Neuronal stem cell (in vitro differentiated cells): ENCODE measurements at places on chromosomes 1 and 21.

DNA sequence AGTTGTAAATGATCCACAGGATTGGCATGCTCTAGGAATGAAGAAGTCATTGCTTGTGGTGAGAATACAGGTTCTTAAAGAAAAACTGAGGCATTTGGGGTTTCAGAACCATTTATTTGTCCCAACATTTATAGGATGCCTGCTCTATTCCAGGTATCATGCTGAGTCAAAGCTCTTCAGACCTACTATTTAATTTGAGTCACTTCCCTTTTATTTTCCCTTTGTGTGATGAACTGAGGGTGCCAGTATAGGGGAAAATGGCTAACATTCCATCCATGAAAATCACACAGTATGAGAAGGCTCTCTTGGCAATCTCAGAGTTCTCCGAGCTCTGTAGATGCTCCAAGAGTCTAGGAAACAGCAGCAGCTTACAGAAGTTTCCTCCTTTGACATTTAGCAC is 110.4 kb downstream of the RNF220 start:
- no peak for DNase-seq

GRCh38 chr21:25425156-25425555 is 182.1 kb downstream of the MRPL39 start:
- no peak for DNase-seq

DNA sequence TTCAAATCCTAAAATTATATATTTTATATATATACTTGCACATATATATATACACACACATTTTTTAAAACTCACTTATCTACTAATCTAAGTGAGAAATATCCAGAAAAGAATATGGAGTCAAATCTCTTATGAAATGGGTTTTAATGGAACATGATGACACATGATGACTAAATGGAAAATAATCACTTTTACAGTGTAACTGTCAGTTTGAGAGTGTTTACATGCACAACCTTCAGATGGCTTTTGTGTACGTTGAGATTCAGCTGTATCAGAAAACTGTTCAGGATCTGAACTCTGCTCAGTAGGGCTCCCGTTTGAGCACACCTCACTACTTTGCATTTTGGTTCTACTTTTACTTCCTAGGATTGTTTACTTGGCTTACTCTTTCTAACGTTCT is 189.8 kb downstream of the DNAH14 start:
- no peak for DNase-seq

GRCh38 chr1:208528578-208529240 is 284.5 kb upstream of the PLXNA2 start:
- no peak for DNase-seq

DNA sequence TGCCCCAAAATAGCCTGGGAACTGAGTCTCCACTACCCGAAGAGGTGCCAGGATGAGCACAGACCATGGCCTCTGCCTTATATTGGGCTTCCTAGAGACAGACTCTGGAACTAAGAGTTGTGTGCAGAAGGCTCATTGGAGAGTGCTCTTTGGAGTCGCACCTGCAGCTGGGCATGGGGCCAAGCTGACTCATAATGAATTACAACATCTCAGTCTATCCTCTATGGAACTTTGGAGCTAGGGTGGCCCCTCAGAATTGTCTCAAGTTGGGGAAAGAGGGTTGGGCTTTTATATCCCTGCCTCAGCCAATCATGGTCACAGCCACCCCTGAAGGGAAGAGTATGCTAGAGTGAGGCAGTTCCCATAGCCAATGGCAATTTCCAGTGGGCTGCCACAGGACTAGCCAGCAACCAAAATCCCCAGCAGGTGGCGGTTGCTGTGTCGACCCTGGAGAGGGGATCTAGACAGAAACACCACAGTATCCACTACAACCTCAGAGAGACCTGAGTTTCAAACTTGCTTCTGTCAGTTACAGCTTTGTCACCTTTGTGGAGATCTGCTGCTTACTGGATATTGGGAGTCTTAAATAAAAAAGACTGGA is 93.8 kb downstream of the DMRTA2 start:
- DNase-seq, result no peak

- DNase-seq, result no peak
Observed at GRCh38 chr1:19941206-19941568, 17.8 kb upstream of the PLA2G2E start.

- DNase-seq, result no peak
Observed at GRCh38 chr1:207402744-207403143, 51.4 kb upstream of the CR2 start.

DNA sequence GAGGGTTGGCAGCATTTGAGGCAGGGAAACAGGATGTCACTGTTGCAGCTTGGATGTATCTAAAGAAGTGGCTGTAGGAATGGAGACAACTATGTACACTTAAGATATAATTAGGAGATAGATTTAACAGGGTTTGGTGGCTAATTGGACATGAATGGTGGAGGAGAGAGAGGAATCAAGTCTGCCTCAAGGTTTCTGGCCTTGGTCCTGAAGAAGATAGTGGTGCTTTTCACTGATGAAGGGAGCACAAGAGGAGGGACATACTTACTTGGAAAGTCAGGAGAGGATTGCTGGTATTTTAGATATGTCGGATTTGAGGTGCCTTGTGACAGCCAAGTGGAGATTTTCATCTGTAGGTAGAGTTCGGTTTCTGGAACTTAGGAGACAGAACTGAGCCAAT is 123.9 kb downstream of the ST6GALNAC3 start:
- no peak for DNase-seq

- no peak for DNase-seq
Observed at GRCh38 chr1:181438013-181438412, 45.3 kb upstream of the CACNA1E start.

DNA sequence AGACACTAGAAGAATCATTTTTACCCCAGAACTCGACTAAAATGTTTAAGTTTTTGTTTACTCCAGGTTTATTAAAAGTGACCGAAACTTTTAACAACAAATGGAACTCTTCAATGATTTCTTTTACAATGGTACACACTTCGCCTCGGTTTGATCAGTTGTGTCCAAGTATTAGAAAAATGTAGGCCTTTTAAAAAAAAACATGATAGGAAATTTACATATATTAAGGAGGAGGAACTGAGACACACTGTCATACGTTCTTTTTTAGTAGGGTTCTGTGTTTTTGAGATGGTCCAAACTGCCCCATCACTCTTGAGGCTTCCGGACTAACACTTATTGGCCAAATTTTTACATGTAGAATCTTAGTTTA is 1.3 kb downstream of the PRDM2 start:
- DNase-seq, result no peak

- no peak for DNase-seq
Observed at GRCh38 chr1:113013823-113014222, 57.8 kb upstream of the SLC16A1 start.

GRCh38 chr1:243977094-243977493 is 74.0 kb upstream of the ZBTB18 start:
- DNase-seq, result no peak

- no peak for DNase-seq
Observed at GRCh38 chr1:190274721-190275120, 202.9 kb downstream of the BRINP3 start.

- no peak for DNase-seq
Observed at GRCh38 chr1:47926461-47926999, 70.7 kb downstream of the TRABD2B start.

DNA sequence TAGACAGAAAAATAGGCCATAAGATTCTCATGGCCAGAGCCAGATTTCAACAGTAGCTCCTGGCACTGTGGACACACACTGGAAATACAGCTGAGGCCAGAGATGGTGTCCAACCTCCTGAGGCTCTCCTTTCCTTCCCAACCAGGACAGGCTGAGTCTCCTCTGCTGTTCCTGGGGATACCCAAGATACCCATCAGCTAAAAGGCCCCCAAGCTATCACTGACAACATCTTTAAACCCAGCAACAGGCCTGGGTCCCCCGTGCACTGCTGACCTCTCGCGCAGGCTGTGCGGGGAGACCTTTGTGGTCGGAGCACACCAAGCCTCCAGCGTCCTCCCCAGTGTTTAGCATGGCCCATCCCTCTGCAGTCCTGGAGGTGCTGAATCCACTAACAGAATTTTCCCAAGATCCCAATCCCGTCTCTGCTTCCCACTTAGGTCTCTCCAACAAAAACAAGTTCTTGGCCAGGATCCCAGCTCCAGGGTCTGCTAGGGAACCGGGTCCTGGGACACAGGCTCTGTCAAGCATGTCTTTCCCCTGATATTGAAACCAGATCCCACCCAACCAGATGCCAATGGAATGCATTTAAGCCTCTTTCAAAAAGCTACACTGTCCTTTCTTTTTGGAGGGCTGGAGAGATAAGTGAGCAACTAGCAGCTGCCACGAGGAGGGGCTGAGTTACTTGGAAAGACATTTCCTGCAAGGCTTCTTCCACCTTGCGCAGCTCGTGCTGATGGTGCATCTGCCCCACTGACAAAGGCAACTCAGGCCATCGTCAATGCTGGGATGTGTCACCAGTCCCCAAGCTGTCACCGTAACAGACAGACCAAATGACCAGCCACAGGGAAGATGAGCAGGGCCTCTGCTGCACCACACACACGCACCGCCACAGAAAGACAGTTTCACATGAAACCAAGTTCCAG is 73.2 kb downstream of the BCAR3 start:
- no peak for DNase-seq

DNA sequence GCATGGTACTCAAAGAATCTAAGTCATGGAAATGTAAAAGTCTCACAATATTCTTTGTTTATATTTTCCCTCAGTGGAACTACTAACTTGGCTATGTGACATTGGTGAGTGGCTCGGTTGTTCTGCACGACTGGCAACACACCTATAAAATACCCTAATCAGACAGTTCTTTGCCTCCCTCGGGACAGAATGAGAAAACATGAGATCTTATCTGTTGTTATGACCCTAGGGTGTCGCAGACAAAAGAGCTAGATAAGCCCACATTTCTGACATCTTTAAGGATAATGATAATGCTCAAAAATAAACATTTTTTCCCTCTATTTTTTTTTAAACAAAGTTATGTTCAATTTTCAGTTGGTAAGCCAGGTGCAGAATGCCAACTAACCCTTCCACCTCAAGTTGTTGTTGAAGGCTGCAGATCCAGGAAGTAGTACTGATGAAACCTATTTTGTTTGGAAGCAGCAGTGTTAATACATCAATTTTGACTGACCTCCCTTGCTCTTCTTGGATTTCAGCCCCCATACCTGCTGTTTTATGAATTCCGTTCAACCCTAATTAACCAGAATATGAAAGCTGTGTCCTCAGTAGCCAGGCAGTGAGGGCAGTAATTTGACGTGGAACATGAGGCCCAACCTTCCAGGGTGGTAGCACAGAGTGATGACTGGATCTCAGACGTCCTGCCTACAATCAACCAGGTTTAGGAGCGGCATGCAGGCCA is 108.7 kb upstream of the DUSP10 start:
- DNase-seq, result no peak

GRCh38 chr1:101394041-101394440 is 157.2 kb downstream of the S1PR1 start:
- DNase-seq, result no peak

DNA sequence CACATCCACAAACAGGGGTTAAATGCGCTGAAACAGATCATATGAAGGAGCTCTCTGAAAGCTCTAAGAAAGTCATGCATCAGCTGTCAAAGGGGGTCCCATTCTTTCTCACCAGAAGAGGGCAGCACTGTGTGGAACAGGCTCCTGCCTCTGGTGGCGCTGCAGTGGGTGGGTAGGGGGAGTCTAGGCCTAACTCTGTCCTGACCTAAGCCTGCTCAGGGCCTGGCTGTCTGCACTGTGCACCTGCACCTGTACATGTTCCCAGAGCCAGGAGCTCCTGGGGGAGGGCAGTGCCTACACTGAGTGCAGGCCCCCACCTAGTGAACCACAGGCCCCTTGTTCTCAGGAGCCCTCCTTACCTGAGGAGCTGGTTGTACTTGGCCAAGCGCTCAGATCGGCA is 16.0 kb downstream of the ENO1 start:
- DNase-seq, result no peak

DNA sequence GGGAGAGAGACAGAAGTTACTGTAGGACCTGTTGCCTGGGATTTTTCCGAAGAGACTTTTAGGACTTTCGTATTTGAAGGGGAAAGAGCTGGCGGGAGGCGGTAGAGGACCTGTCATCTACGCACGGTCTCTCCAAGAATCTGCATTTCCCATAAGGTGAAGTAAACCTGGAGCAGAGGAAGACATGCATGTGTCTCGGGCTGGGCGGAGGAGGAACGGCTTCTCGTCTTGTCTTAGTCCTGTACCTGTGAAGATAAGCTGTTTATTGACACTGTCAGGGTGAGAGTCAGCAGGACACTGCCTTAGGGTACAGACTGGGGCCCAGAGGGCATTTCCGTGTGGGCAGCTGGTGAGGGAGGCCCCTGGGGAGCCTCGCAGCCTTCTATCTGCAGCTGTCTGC is 123.4 kb upstream of the COL6A1 start:
- no peak for DNase-seq

DNA sequence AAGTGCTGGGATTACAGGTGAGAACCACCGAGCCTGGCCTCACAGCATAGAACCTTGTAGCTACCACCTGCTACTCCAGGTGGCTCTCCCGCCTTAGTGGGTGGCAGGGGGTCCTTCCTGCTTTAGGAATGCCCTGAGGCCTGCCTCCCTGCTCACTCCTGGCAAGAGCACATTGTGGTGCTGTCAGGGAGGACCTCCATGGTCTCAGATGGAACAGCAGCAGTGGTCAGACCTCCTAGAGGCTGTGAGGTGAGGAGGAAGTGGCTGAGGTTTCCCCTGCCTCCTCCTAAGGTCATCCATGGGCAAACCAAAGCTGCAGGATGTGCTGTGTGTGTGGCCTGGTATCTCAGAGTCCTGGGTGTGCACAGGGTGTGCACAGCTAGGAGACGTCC is 6.7 kb downstream of the SOX13 start:
- DNase-seq, result no peak

DNA sequence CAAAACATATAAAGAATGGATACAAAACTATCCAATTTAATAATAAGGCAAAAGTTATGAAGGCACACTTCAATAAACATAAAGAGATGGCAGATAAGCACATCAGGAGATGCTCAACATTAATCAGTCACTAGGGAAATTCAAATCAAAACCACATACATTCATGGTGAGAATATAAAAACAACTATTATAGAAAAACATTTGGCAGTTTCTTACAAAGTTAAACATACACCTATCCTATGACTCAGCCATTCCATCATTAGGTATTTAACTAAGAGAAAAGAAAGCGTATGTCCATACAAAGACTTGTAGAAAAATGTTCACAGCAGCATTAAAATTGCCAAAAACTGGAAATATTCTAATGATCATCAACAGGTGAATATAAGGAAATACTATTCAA is 44.3 kb downstream of the KIFAP3 start:
- DNase-seq, result no peak

DNA sequence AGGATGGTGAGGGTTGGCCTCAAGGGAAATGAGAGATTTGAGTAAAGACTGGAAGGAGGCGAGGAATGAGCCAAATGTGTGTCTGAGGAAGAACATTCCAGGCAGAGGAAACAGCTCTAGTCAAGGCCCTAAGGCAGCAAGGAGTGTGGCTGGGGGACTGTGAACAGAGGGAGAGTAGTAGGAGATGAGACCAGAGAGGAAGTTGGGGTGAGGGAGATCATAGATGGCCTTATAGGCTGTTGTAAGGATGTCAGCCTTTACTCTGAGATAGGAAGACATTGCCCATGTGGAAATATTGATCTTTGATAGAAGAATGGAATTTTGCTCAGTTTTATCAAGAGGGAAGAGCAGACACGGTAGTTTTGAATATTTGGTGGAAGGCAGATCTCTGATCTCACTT is 55.2 kb upstream of the ARTN start:
- no peak for DNase-seq
